ENCODE measurements at places on chromosomes 3 and 15. TPM values are rescaled to one million over a fixed set of nuclear protein-coding genes. Genes with fewer than 3 reads are reported as not detected.

Gene TPRG1
- 2.1 TPM for polyA plus RNA-seq

Gene SLC6A1
- polyA plus RNA-seq, result 3.0 TPM

Gene LPCAT4
- polyA plus RNA-seq, result 36.8 TPM

DNA sequence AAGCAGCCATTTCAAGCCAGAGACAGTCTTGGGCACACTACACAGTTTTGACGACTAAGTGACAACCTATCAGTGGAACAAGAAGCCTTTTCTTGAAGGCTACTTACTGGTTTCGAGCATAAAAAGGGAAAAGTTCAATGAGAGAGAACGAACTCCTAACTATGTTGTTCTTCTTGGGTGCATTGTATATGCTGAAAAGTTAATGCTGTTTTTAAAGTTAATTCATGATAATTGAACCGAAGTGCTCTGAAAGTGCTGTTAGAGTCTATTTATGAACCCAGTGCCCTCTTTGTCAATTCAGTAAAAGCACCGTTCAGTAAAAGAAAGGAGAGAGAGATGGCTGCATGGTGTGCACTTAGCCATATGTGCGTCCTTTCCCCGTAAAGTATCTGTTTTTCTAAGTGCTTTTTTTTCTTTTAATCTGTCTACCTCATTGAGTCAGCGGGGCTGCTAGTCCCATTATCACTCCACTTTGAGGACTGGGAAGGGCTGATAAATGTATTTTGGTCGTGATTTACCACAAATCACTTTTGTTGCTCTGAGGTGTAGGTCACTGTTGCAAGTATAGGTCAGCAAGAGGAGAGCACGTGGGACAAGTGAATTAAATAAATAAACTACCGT, 380.7 kb upstream of the GOLIM4 start:
- DNase-seq, result no peak

GRCh38 chr15:66323312-66323928, 30.1 kb downstream of the DIS3L start:
- DNase-seq, result no peak

Data from right cardiac atrium (tissue), 5 donors.